Activated CD8-positive, alpha-beta T cell treated with anti-CD3 and anti-CD28 coated beads, Interleukin-2, amount 10 ng/mL, durations not matched to agents 7 days and 5 days (primary cell): ENCODE measurements at places on chromosomes 1 and 21. TPM values are rescaled to one million over a fixed set of nuclear protein-coding genes. Genes with fewer than 3 reads are reported as not detected.

DNA sequence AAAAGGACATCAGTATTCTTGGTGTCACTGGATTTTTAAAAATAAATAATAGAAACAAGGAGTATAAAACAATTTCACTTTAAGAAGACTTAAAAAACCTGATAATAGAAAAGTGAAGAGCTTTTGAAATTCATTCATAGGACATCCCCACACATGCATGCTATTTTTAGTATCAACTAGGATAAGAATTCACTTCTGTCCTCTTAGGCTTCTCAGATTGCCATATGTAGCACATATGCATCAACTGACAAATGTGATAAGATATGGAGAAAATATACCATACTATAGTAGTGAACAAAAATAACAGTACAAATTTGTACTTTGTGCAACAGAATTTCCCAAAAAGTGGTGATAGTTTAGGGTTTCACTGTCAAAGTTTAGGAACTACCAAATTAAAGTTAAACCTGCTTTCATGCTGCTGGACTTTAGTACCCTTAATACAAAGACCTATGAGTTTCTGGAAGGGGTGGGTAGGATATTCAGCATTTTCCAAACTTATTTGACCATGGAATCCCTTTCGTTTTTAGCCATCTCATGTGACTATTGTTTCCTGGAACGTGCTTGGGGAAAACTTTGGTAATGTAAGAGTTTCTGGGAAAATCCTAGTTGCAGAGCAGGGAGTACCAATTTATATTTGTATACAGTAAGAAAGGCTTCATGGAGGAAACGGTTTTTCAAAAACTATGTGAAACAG, 19.8 kb downstream of the RPRD2 start:
- DNase-seq, result no peak
- no peak overlapping the region for H3K27ac ChIP-seq
- H3K36me3 ChIP-seq, result no peaks in the 10 kb centered on the region

The RXRG gene
- not detected for total RNA-seq

- DNase-seq, result no peak
- H3K4me1 ChIP-seq, result no peaks in the 10 kb centered on the region
- peaks cover 33% of the 10 kb centered on the region for H3K27me3 ChIP-seq
- no peak within 1 kb of the TSS for H3K27ac ChIP-seq
Observed at GRCh38 chr21:40846587-40847411, at the start of gene DSCAM. Gene DSCAM (minus strand): TSS chr21:40847158. CDS start chr21:40846661, 497 bp downstream.

The FAM78B gene
- 0.16 TPM for total RNA-seq

GRCh38 chr1:95311014-95311413, 77.0 kb downstream of the RWDD3 start:
- H3K4me3 ChIP-seq, result no peak overlapping the region
- no peaks in the 10 kb centered on the region for H3K36me3 ChIP-seq
- no peaks in the 10 kb centered on the region for H3K4me1 ChIP-seq
- no peak overlapping the region for H3K27ac ChIP-seq

GRCh38 chr1:159653201-159653600, 61.2 kb downstream of the CRP start:
- H3K36me3 ChIP-seq, result no peaks in the 10 kb centered on the region
- no peak for DNase-seq
- H3K4me3 ChIP-seq, result no peak overlapping the region
- no peaks in the 10 kb centered on the region for H3K4me1 ChIP-seq
- H3K27me3 ChIP-seq, result no peaks in the 10 kb centered on the region

The TDRD5 gene
- total RNA-seq, result not detected

The DOP1B gene
- total RNA-seq, result 30.9 TPM

The PODN gene
- total RNA-seq, result not detected

GRCh38 chr21:45228656-45229240, 58.9 kb downstream of the POFUT2 start:
- no peak overlapping the region for H3K27ac ChIP-seq
- H3K27me3 ChIP-seq, result peaks cover 17% of the 10 kb centered on the region
- DNase-seq, result no peak
- H3K4me3 ChIP-seq, result no peak overlapping the region
- peaks cover 42% of the 10 kb centered on the region for H3K4me1 ChIP-seq

- peak overlapping the region; percentile 72 for H3K27ac ChIP-seq
- DNase-seq, result no peak
- no peaks in the 10 kb centered on the region for H3K27me3 ChIP-seq
- no peak overlapping the region for H3K4me3 ChIP-seq
Observed at GRCh38 chr1:186303911-186304310, 71.1 kb downstream of the TPR start.

The AMY2A gene
- not detected for total RNA-seq

GRCh38 chr1:151312411-151312810, 14.8 kb downstream of the PI4KB start:
- H3K27me3 ChIP-seq, result no peaks in the 10 kb centered on the region
- peaks cover 14% of the 10 kb centered on the region for H3K4me1 ChIP-seq
- no peak overlapping the region for H3K4me3 ChIP-seq
- H3K27ac ChIP-seq, result no peak overlapping the region
- DNase-seq, result no peak
- H3K36me3 ChIP-seq, result peaks cover 48% of the 10 kb centered on the region

GRCh38 chr1:210598135-210598652, 269.5 kb downstream of the HHAT start:
- DNase-seq, result no peak
- no peaks in the 10 kb centered on the region for H3K36me3 ChIP-seq

DNA sequence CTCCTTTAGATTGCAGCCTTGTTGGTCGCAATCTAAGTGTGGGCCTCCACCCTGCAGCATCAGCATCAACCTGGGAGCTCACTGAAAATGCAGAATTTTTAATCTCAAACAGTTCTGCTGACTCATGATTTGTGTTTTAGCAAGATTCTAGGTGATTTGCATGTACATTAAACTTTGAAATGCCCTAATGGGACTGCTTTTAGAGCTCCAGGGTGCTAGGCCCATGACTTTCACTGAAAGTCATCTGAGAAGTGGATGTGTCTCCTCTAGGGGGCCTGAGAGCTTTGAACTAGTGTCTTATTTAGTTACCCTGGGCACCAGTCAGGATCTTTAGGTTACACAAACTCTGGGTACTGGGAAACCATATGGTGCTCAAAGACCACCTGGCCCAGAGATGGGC, 9.0 kb downstream of the TRIM67 start:
- no peak overlapping the region for H3K27ac ChIP-seq
- H3K4me1 ChIP-seq, result no peaks in the 10 kb centered on the region
- peaks cover 27% of the 10 kb centered on the region for H3K27me3 ChIP-seq
- H3K4me3 ChIP-seq, result no peak overlapping the region

The UHMK1 gene
- 53.1 TPM for total RNA-seq

The GGPS1 gene
- 25.9 TPM for total RNA-seq

The GJA9 gene
- total RNA-seq, result not detected

DNA sequence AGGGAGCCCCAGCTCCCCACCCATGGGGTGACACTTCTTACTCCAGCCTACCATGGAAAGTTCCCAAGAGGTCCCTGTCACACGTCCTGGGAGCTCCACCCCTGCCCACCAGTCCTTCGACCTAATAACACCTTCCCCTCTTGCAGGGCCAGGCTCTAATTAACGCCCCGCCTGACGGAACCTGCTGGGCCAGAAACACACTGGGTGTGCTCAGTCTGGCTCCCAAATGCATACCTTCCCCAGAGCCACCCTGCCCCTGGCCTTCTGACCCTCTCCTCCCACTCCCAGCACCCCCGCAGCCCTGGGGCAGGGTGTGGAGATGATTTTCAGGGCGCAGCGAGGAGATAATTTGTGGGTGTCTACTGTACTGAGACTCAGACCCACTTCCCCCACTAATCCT, 20.6 kb downstream of the PGLYRP3 start:
- peaks cover 18% of the 10 kb centered on the region for H3K4me1 ChIP-seq
- peaks cover 10% of the 10 kb centered on the region for H3K27me3 ChIP-seq
- no peak overlapping the region for H3K27ac ChIP-seq
- H3K36me3 ChIP-seq, result no peaks in the 10 kb centered on the region

DNA sequence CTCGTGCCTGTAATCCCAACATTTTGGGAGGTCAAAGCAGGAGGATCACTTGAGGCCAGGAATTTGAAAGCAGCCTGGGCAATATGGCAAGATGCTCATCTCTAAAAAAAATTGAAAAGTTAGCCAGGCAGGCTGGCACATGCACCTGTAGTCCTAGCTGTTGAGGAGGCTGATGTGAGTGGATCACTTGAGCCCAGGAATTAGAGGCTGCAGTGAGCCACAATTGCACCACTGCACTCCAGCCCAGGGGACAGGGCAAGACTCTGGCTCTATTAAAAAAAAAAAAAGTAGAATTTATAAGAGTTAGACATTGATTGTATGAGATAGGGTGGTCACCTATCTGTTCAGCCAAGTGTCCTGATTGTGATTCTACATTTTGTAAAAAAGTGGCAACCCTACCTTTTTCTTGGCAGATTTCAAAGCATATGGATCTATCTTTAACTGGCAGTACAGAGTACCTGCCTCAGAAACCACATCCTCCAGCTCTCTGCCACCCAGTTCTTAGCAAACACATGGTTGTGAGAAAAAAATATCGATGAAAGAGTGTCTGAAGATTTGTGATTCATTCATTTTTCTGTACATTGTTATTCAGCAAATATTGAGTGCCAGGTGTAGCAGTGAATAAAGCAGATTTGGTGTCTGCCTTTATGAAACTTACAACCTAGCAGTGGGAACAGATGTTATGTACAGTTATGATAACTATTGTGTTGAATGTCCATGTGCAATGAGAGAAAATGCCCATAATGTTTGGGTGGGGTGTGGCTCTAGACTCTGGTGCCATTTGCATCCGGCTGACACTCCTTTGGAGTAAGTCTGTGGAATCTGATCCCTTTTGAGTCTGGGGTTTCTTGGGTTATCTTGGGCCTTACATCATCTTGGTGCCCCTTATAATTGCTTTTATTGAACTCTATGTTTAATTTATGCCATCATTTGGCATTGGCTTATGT, 82.5 kb downstream of the ST3GAL3 start:
- H3K36me3 ChIP-seq, result peaks cover 6% of the 10 kb centered on the region
- peaks cover 4% of the 10 kb centered on the region for H3K4me1 ChIP-seq
- peak; percentile 60 for DNase-seq
- no peaks in the 10 kb centered on the region for H3K27me3 ChIP-seq
- H3K27ac ChIP-seq, result peak overlapping the region; percentile 21

GRCh38 chr1:25890239-25891034, 14.9 kb upstream of the PAQR7 start:
- no peak overlapping the region for H3K4me3 ChIP-seq
- DNase-seq, result no peak
- peak overlapping the region; percentile 7 for H3K27ac ChIP-seq

DNA sequence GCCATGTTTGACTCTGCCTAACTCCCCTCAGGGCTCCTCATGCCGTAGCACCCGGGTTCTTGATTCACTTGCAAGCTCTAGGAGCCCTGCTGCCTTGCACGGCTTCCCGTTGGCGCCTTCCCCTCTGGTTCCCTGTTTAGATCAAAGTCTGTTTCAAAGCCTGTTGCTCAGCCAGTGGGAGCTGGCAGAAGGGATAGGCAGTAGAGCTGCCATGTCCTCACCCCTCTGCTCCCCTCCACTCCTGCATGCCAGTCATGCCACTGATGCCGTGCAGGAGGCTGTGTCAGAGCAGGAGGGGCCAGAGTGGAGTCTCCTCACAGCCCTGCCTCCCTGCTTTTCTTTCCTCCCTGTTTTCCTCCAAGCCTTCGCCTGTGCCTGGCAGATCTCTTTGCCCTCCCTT, 26.5 kb downstream of the HMGCS2 start:
- H3K36me3 ChIP-seq, result peaks cover 38% of the 10 kb centered on the region
- H3K4me3 ChIP-seq, result no peak overlapping the region
- H3K27me3 ChIP-seq, result no peaks in the 10 kb centered on the region
- H3K27ac ChIP-seq, result no peak overlapping the region

- H3K4me1 ChIP-seq, result no peaks in the 10 kb centered on the region
- no peaks in the 10 kb centered on the region for H3K27me3 ChIP-seq
- DNase-seq, result no peak
- H3K4me3 ChIP-seq, result no peak overlapping the region
- no peak overlapping the region for H3K27ac ChIP-seq
Observed at GRCh38 chr1:3521426-3521825, 67.0 kb downstream of the ARHGEF16 start.

DNA sequence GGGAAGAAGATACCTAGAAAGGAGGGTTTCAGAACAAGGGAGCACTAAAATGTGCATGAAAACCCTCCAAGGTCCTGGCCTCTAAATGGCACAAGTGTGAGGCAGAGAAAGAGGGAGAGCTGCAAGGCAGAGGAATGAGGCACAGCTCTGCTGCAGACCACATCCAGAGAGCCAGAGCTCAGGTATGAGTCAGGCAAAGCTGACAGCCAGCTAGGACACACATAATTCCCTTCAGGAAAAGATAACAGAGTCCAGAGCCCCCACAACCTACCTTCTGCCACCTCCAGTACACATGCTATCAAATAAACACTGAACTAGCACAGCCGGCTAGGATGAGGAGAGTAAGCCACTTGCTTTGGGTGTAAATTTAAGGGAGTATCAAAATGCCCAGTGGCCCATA, 62.2 kb downstream of the HSF2BP start:
- no peak overlapping the region for H3K4me3 ChIP-seq
- peaks cover 22% of the 10 kb centered on the region for H3K27me3 ChIP-seq
- H3K4me1 ChIP-seq, result peaks cover 12% of the 10 kb centered on the region
- DNase-seq, result no peak
- H3K27ac ChIP-seq, result no peak overlapping the region

- H3K27me3 ChIP-seq, result no peaks in the 10 kb centered on the region
- peaks cover 13% of the 10 kb centered on the region for H3K36me3 ChIP-seq
- H3K4me1 ChIP-seq, result peaks cover 3% of the 10 kb centered on the region
Observed at GRCh38 chr1:214318956-214319736, 38.2 kb downstream of the SMYD2 start.

- DNase-seq, result no peak
- H3K27me3 ChIP-seq, result no peaks in the 10 kb centered on the region
- H3K36me3 ChIP-seq, result no peaks in the 10 kb centered on the region
- no peak overlapping the region for H3K4me3 ChIP-seq
- H3K27ac ChIP-seq, result no peak overlapping the region
- H3K4me1 ChIP-seq, result no peaks in the 10 kb centered on the region
Observed at GRCh38 chr1:2340918-2341254, 50.5 kb downstream of the MORN1 start.

The OR2M3 gene
- total RNA-seq, result not detected

- H3K36me3 ChIP-seq, result peaks cover 35% of the 10 kb centered on the region
- H3K27ac ChIP-seq, result no peak overlapping the region
- no peaks in the 10 kb centered on the region for H3K27me3 ChIP-seq
- H3K4me3 ChIP-seq, result no peak overlapping the region
- peaks cover 2% of the 10 kb centered on the region for H3K4me1 ChIP-seq
Observed at GRCh38 chr1:167974698-167975097, 37.8 kb upstream of the MPC2 start.

DNA sequence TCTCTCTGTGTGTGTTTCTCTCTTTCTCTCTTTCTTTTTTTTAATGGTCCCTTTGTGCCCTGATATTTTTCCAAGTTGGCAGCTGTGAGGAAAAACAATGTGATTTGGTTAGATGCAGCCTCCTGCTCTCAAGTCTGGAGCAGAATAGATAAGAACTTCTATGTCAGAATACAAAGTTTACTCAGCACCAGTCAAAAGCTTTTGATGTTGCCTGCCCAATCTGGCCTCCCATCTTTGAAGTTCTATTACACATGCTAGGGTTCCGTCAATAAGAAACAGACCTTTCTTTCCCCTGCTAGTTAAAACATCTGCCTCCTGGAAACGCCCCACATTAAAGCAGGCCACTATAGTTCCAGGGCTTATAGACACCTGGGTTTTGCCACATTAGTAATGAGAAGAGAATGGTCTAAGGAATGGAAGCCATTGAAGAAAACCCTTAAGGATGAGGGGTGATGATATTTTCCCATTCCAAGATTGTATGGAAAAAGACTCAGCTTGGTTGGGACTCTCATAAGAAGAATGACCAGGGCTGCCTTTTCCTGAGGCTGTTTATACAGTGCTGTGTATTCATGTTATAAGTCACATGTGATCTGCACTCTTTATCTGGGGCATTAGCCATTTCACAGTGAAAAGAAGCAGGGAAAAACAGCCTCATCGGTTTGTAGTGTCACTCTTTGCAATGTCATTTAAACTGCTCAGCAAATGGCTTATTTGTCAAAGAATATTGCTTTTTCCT, 414.7 kb upstream of the PROX1 start:
- no peaks in the 10 kb centered on the region for H3K36me3 ChIP-seq
- no peak overlapping the region for H3K4me3 ChIP-seq
- no peaks in the 10 kb centered on the region for H3K4me1 ChIP-seq
- DNase-seq, result no peak
- no peak overlapping the region for H3K27ac ChIP-seq

The TSPAN2 gene
- 0.84 TPM for total RNA-seq
